ENCODE measurements at places on chromosomes 1 and 21. TPM values are rescaled to one million over a fixed set of nuclear protein-coding genes. Genes with fewer than 3 reads are reported as not detected.

GRCh38 chr21:42125571-42126544 is 54.7 kb downstream of the UMODL1 start:
- DNase-seq, result peak; percentile 39

DNA sequence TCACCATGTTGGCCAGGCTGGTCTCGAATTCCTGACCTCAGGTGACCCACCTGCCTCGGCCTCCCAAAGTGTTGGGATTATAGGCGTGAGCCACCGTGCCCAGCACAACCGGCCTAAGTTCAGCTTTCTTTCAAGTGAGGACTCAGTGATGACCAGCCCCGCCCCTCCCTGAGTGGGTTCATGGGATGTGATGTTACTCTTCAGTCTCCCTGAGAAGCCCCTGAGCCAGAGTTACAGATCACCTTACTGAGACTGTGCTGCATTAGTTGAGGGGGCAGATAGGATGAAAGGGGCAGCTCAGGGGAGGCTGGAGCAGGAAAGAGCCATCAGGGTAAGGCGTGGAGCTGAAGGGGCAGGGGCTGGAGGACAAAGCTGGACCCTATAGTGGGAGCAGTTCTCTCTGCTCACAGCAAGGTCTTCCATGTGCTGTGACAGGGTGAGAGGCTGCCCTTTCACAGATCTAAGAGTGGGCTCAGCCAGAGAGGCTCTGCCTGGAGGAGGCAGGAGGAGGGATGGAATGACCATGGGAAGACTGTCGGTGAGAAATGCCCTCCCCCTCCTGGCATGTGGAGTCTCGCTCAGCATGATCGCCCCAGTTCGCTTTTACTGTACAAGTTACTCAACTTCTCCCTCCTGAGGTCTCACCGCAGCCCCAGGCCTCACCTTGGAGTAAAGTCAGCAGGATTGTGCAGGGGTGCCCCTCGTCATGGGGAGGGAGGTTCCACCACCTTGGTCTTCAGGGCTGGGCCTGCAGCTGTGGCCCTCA is 13.4 kb downstream of the SH2D2A start:
- DNase-seq, result no peak

GRCh38 chr1:107555578-107555977 is 409.4 kb downstream of the VAV3 start:
- no peak for DNase-seq

DNA sequence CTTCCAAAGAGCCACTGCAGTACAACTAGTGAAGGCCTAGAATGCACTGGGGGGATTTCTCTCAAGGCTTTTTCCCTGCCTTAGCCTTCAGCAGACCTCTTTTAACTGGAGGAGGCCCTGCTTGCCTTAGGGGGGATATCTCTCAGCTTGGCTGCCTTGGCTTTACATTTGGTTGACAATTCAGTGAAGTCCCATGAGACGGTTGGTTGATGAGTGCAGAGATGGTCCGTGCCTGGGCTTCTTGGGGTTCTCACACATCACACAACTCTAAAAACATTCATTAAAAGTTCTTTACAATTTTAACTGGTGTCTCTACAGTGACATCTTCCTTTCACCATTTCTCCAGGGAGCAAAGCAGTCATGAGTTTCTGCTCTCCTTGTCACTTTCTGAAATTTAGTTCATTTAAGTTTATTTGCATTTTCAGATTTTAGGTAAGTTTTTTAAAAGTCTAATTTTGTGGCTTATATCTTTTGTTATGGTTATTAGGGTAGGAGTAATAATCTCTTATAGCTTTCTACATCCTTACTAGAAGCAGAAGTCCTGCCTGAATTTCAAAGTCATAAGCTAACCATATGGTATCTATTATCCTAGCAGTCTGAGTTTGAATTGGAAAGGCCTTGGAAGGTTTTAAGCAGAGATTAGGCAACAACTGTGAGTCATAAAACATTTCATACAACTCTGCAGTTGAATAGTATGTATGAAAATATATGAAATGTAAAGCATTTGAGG is 487.6 kb downstream of the DPYD start:
- DNase-seq, result no peak

- DNase-seq, result no peak
Measured at GRCh38 chr1:162349635-162350330, 26.9 kb downstream of the SPATA46 start.

GRCh38 chr1:6024376-6024775 is 21.3 kb upstream of the KCNAB2 start:
- DNase-seq, result no peak

Gene SLC35F3
- total RNA-seq, result not detected

DNA sequence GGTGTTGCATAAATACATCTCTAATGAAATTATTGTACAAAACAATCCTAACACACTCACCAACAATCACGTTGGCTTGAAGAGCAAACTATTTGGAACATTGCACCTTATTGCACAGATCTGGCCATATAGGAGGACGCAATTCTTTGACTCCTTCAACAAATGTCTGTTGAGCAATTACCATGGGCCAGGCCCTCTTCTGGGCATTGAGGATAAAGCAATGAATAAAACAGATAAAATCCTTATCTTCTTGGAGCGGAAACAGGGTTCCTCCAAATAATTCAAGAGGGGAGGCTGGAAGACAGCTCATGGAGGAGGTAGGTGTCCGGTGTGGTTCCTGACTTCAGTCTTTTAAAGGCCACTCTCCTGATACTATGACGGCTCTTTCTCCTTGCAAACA is 43.3 kb downstream of the PAX7 start:
- no peak for DNase-seq

GRCh38 chr1:44819608-44820327 is 11.4 kb downstream of the BTBD19 start:
- peak; percentile 90 for DNase-seq

- DNase-seq, result no peak
Measured at GRCh38 chr1:79100385-79100784, 93.9 kb upstream of the ADGRL4 start.

DNA sequence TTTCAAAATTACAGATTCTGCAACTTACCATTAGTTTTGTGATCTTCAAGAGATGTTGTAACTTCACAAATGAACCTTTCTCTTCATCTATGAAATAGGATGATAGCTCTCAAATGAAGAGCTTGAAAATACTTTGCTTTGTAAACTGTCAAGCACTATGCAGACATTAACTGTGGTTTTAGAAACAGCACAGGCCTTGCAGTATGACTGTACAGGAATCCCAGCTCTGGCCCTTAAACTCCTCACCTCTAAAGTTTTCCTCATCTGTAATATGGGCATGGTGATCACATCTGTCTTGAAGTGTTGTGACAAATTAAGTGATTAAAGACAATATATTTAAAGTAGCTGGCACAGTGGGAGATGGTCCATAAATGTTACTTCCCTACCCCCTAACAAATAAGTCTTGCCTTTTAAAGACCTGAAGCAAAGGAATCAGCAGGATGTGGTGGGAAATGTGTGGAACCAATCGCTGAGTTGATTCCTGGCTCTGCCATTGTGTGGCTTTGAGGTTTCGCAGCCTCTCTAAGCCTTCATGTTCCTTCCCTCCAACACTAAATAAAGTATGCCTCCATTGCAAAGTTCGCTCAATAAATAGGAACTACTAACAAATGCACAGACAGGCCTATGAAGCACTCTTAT is 5.5 kb upstream of the PTP4A2 start:
- no peak for DNase-seq

DNA sequence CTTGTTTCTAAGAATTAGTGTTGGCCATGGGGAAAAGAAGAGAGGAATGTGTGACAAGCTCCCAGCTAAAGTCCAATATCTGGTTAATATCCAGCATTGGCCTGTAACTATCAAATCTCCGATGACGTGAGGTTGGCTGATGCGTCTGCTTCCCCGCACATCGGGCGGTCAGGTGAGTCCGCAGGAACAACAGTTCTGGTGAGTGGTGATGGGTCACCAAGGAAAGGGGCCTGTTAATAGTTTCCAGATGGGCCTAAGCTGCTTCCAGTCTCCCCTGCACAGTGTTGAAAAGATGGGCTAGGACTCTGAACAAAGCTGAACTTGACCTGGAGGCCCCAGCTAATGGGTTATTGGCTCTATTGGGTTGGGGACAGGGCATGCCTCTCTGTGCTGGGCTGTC is 193.1 kb upstream of the EDN2 start:
- no peak for DNase-seq

- DNase-seq, result no peak
Measured at GRCh38 chr1:239886266-239886665, 205.4 kb upstream of the FMN2 start.

Gene C1orf146
- not detected for total RNA-seq

Gene CD5L
- total RNA-seq, result not detected

DNA sequence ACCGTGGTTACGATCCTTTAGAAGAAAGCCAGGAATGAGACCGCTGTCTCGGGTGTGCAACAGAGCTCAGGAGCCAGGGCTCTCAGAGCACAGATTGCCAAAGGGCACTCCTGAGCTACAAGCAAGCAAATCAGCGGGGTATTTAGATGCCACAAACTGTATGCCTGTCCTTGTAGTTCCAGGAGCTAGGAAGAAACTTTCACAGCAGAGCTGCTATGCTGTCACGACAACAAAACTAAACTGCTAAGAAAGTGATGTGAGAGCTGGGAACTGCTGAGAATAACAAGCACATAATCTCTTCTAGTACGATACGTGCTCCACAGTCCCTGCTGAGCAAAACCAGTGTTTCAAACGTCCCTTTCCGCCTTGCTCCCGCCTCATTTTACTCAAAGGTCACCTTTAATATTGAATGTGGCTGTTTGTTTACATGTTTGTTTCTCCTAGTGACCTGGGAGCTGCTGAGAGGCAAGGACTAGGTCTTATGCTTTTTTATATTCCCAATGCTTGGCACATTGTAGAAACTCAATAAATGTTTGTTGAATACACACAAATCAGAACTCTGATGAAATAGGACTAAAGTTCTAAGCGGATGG is 14.7 kb downstream of the GREM2 start:
- no peak for DNase-seq

Gene ARMH1
- not detected for total RNA-seq

DNA sequence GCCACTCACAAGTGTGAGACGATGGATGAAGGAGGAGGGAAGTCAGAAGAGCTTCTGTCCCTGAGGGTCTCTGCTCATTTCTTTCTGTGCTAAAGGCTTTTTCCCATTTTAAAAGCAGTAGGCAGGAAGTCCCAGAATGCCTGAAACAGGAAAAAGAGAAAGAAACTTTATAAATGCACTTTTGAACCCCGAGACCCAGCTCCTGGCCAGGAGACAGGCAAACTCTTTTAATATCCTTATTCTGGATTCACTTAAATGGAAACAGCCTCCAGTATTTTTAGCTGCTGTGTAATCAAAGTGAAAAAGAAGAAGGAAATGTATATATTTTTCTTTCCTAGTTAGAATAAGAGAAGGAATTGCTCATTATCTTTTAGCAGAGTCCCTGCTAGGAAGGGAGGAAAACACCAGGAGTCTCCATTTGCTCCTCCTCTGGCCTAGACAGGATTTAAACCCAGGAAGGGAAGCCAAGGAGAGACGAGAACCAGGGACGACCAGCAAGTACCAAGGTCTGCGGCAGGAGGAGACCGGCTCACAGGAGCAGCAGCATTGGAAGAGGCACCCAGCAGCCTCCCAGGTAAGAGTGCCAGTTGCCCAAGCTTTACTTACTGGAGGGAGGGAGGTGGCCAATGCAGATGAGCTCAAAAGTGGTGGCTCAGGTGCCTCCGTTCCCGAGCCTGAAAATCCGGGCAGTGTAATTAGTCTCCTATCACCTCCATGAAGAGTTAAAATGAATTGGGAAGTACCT is at the start of gene TNN:
Gene TNN, plus strand, starts transcription at position 472 of the 745 bp plus-strand sequence. CDS start 9,586 bp downstream, outside the sequence.
- DNase-seq, result no peak

Gene TMEM82
- 0.97 TPM for total RNA-seq

Gene RXFP4
- total RNA-seq, result not detected

Gene KCNC4
- 0.20 TPM for total RNA-seq

DNA sequence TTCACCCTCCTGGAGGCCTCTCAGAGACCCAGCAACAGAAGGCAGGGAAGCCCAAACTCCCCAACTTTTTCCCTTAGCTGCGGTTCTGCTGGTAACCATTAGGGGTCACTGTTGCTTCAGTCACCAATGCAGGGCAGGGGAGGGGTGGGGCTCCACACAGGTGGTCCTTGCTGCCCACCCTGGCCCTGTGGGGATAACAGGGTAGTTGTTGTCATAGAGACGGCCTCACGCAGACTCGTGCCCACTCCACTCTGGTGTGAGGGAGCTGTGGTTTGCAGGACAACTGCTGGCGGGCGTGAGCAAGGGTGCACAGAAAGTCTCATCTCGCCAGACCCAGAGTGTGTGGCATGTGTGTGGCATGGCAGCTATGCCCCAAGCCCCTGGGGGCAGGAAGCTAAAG is 19.9 kb downstream of the INSRR start:
- DNase-seq, result no peak

- peak; percentile 60 for DNase-seq
Measured at GRCh38 chr21:41610042-41610839, 102.3 kb upstream of the TMPRSS2 start.

Gene SV2A
- total RNA-seq, result 0.84 TPM

DNA sequence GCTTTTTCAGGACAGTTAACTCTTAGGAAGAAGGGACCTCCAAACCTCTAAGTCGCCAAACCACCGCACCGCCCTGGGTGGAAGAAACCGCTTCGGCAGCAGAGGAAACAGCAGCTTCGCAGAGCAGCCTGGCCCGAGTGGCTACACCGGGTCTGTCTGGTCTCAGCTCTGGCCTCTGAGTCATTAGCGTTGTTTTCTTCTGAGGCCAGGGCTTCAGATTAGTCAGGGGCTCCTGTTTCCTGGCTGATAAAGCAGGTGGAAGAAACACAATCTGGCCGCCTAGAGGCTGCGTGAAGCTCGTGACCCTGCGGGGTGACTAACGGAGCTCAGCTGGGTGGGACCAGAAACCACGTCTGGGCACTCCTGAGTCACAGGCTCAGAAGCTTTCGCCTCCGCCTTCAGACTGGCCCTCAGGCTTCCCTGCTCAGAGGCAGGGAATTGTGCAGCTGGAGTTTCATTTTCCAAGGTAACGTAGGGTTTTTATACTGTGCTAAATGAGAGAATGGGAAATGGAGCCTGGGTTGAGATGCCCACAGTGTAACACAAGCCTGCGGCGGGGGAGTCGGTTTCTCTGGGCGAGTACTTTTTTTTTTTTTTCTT is 44.9 kb downstream of the CHAF1B start:
- DNase-seq, result peak; percentile 69

DNA sequence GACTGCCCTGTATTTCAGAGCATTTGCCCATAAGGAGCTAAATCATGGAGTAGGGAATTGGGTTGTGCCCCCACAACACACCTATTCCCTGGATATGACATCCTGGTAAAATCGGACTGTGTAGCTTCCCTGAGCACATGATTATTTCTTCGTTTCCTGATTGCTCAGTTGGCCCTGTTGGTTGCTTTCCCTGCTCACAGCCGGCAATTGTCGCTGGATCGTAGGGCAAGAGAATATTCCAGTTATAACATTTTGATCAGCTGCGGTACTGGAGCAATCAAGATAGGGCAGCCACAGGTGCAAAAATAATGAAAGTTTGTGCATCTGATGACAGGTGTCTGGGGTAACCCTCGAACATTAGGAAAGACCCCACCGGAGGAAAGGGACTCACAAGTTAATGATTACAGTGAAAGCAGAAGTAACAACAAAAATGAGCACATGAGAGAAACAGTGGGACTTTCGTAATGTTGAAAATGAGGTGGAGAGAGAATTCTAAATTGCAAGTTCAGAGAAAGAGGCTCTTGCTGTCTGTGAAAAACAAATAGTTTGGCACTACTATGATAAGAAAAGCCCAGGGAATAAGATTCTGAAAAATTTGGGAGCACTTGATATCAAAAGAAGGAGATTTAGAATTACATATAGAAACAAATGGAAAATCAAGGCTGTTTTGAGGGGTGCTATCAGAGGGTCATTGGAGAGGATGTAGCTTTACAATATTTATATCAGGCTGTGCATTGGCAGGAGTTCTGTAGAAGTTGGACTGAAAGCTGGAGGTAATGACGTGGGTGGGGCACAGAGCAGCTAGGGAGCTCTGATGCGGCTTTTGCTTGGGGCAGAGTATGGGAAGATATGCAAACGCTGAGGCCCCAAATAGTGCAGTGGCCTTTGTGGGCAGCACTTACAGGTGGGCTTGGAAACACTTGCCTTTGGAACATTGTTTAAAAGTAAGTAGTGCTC is at the start of gene MAB21L3:
Gene MAB21L3, plus strand, starts transcription at position 833 of the 957 bp plus-strand sequence. CDS start 1,217 bp downstream, outside the sequence.
- peak; percentile 54 for DNase-seq

Gene PTGS2
- total RNA-seq, result not detected

Measured in HepG2 (cell line).